ENCODE measurements at places on chromosomes 2 and 18. TPM values are rescaled to one million over a fixed set of nuclear protein-coding genes. Genes with fewer than 3 reads are reported as not detected.

DNA sequence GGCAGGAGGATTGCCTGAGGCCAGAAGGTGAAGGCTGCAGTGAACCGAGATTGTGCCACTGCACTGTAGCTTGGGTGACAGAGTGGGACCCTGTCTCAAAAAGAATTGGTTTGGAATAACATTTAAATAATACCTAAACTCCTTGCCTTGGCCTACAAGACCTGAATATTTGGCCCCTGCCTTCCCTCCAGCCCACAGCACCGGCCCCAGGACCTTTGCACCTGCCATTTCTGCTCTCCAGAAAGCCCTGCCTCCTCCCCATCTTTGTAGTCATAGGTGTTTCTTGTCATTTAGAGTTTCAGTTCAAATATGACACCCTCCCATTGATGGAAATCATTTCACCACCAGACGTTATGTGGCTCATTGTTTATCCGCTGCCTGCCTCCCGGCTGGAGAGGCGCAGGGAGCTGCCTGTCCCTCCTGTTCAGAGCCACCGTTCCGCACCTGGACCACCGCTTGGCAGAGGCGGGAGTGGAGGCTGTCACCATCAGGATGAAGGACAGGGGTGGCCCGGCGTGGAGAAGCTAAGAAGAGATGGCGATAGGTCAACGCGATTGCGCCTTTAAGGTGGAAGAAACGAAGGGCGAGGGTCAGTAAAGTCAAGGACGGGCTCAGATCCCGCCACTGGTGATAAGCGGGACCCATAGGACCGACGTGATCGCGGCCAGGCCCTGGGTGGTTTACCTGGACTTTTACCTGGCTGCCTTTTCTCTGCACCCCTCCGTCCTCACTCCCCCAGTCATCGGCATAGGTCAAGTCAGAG lies 638 bp upstream of the LPIN1 start:
- peak overlapping the region; percentile 88 for H3K4me3 ChIP-seq
- peaks cover 47% of the 10 kb centered on the region for H3K4me1 ChIP-seq
- DNase-seq: no peak
- no peaks in the 10 kb centered on the region for H3K36me3 ChIP-seq
- no peak overlapping the region for H3K27ac ChIP-seq

- no peaks in the 10 kb centered on the region for H3K36me3 ChIP-seq
- H3K27ac ChIP-seq: no peak overlapping the region
- no peak for DNase-seq
- H3K27me3 ChIP-seq: no peaks in the 10 kb centered on the region
- no peak overlapping the region for H3K4me3 ChIP-seq
- H3K4me1 ChIP-seq: no peaks in the 10 kb centered on the region
These were observed 33.5 kb upstream of the NOL4 start for GRCh38 chr18:34258176-34258575.

DNA sequence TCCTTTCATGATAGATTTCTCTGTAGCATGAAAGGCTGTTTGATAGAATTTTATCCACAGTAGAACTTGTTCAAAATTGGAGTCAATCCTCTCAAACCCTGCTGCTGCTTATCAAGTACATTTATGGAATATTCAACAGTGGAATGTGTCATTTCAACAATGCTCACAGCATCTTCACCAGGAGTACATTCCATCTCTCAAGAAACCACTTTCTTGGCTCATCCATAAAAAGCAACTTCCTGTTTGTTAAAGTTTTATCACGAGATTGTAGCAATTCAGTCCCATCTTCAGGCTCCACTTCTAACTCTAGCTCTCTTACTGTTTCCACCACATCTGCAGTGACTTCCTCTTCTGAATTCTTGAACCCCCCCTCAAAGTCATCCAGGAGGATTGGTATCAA lies 29.4 kb downstream of the PDCL3 start:
- DNase-seq: no peak

GRCh38 chr2:168594778-168595177 lies 138.7 kb downstream of the CERS6 start:
- peaks cover 36% of the 10 kb centered on the region for H3K4me1 ChIP-seq
- H3K4me3 ChIP-seq: no peak overlapping the region
- no peak for DNase-seq
- H3K27me3 ChIP-seq: no peaks in the 10 kb centered on the region
- H3K27ac ChIP-seq: peak overlapping the region; percentile 4

DNA sequence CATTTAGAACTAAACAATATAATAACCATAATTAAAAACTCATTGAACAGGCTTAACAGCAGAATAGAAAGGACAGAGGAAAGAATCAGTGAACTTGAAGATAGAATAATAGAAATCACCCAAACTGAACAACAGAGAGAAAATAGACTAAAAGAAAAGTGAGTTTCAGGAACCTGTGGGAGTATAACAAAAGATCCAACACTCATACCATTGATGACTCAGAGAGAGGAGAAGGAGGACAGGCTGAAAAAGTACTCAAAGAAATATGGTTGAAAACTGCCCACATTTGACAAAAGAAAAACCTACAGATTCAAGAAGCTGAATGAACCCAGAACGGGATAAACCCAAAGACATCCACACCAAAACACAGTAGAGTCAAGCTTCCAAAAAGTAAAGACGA lies 54.2 kb upstream of the FMNL2 start:
- H3K27me3 ChIP-seq: peaks cover 15% of the 10 kb centered on the region
- H3K27ac ChIP-seq: no peak overlapping the region

DNA sequence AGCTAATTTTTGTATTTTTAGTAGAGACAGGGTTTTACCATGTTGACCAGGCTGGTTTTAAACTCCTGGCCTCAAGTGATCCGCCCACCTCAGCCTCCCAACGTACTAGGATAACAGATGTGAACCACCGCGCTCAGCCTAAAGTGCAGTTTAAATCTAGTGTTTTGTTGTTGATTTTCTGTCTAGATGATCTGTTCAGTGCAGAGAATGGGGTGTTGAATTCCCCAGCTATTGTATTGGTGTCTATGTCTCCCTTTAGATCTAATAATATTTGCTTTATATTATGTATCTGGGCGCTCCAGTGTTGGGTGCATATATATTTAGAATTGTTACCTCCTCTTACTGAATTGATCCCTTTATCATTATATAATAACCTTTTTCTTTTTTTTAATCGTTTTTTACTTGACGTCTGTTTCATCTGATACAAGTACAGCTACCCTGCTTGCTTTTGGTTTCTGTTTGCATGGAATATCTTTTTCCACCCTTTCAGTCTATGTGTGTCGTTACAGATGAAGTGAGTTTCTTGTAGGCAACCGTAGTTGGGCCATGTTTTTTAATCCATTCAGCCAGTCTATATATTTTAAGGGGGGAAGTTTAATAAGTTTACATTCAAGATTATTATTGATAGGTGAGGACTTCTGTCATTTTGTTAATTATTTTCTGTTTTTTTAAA lies 34.3 kb downstream of the GALM start:
- no peak for DNase-seq
- H3K27ac ChIP-seq: no peak overlapping the region
- H3K4me1 ChIP-seq: no peaks in the 10 kb centered on the region
- no peak overlapping the region for H3K4me3 ChIP-seq

DNA sequence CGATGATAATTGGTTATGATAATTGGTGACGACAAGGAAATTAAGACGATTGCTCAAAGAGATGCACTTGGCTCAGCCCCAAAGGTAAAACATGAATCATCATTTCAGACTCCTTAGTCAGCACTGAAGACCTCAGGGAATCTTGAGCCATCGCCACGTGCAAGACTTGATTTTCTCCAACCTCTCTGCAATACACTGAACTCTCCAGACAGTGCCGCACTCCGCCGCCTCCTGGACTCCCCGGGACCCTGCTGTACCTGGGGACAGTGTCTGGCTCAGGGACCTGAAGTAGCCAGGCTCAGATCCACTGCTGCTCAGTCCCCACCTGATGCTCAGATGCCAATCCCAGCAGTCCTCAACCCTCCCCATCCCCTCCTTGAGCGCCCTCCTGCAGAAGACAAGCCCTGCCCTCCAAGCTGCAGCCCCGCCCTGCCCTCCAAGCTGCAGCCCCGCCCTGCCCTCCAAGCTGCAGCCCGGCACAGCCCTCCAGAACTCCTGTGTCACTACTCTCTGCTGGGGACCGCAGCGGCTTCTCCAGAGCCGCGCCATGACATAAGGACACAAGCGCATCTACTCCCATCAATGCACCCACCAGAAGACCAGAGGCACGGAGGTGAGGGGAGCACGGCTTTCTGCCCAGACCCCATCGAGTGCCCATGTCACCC lies 1.1 kb downstream of the TMEM18 start:
- peak overlapping the region; percentile 98 for H3K27ac ChIP-seq
- H3K36me3 ChIP-seq: no peaks in the 10 kb centered on the region
- peaks cover 50% of the 10 kb centered on the region for H3K4me1 ChIP-seq
- no peaks in the 10 kb centered on the region for H3K27me3 ChIP-seq
- DNase-seq: no peak

DNA sequence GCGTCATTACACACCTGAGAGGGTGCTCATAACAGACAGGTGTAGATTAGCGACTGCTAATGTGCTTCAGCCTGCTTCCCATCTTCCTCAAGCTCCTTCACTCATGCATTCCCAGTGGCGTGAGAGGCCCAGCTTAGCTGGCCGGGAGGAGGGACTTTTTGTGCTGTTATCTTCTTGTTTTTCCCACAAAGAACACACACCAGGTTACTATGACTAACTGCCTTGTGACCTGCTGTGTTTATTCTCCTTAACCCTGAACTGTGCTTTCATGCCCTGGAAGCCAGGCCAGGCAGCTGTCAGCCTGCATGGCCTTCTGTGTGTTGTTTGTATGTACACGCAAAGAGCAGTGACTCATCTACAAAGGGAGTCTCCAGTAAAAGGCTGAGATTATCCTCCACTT lies 143.8 kb downstream of the PIEZO2 start:
- no peaks in the 10 kb centered on the region for H3K36me3 ChIP-seq
- no peaks in the 10 kb centered on the region for H3K4me1 ChIP-seq
- no peak overlapping the region for H3K4me3 ChIP-seq
- H3K27ac ChIP-seq: no peak overlapping the region
- no peak for DNase-seq
- no peaks in the 10 kb centered on the region for H3K27me3 ChIP-seq

The FBXO15 gene
- polyA plus RNA-seq: 2.4 TPM

The PLB1 gene
- polyA plus RNA-seq: 0.19 TPM
